BJ (cell line): ENCODE measurements at places on chromosomes 3 and 15.

- DNase-seq: peak; percentile 55
Measured at GRCh38 chr3:124363476-124363875, 366.8 kb upstream of the UMPS start.

GRCh38 chr3:146921693-146922092, 316.5 kb upstream of the PLSCR5 start:
- DNase-seq: no peak

- DNase-seq: no peak
Measured at GRCh38 chr3:29345516-29346300, 64.8 kb downstream of the RBMS3 start.

DNA sequence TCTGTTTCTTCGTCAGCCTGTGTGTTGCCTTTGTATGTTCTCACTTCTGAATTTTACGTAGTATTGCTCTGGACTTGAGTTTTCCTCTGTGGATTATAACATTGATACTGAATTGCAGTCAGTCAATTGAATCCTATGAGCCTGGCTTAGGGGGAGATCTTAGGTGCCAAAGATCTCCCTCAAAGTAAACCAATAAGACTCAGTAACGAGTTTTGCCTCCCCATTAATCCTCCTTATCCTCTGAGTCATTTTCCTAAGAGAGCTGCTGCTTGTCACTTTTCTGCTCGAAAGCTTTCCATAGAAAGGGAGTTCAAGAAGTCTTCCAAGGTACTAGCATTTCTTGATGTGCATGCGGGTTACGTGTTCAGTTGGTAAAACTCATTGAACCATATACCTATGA, 126.4 kb downstream of the CHDH start:
- DNase-seq: no peak

- DNase-seq: no peak
Measured at GRCh38 chr15:26453914-26454313, 319.0 kb downstream of the GABRB3 start.

- no peak for DNase-seq
Measured at GRCh38 chr3:103992469-103992868, 1374.2 kb upstream of the ALCAM start.

DNA sequence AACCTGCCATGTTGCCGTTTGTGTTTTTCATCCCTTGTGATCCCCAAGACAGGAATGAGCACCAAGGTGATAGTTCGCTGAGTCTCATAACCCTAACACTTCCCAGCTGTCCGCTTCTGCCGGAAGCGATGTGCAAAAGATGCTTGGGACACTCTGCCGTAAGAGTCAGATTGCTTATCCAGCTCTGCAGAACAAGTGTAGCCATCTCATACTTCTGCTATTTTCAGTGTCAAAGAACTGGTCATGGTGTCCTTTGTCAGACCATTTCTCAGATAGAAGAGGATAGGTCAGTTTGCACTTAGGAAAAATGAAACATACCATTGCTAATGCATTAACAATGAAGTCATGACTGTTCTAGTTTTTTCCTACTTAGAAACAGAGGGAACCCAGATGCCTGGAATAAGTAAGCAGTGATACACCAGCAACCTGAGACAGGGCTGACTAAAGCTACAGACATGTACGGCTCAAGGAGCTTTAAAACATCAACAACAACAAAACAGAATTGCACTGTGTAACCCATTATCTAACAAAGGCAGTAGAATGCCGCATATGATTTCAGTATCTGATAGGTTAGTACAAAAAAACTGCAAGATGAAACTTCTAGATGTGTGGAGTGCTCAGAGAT, 134.0 kb upstream of the IL12A start:
- DNase-seq: peak; percentile 96

GRCh38 chr3:191358929-191359328, 28.6 kb upstream of the UTS2B start:
- no peak for DNase-seq

GRCh38 chr15:100249096-100249815, 92.5 kb downstream of the ADAMTS17 start:
- no peak for DNase-seq

- no peak for DNase-seq
Measured at GRCh38 chr3:152438181-152438580, 169.5 kb downstream of the MBNL1 start.

DNA sequence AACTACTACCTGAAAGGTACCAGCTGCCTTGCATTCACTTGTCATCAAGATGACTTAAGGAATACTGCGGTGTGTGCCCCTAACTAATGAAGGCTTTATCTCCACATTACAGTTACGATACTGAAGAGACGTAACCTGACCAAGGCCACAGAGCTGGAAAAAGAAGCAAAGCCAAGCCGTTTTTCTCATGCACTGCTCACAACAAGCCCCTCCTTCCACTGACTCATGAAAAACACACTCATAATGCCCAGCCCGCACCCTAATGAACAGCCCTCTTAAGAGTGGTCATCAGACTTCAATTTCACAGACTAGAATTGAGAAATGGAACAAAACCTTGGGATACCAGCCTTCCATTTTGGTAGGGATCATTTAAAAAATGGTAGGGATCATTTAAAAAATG, 11.6 kb downstream of the PSMD6 start:
- DNase-seq: peak; percentile 24

GRCh38 chr3:10519236-10519635, 13.8 kb upstream of the ATP2B2 start:
- DNase-seq: no peak

DNA sequence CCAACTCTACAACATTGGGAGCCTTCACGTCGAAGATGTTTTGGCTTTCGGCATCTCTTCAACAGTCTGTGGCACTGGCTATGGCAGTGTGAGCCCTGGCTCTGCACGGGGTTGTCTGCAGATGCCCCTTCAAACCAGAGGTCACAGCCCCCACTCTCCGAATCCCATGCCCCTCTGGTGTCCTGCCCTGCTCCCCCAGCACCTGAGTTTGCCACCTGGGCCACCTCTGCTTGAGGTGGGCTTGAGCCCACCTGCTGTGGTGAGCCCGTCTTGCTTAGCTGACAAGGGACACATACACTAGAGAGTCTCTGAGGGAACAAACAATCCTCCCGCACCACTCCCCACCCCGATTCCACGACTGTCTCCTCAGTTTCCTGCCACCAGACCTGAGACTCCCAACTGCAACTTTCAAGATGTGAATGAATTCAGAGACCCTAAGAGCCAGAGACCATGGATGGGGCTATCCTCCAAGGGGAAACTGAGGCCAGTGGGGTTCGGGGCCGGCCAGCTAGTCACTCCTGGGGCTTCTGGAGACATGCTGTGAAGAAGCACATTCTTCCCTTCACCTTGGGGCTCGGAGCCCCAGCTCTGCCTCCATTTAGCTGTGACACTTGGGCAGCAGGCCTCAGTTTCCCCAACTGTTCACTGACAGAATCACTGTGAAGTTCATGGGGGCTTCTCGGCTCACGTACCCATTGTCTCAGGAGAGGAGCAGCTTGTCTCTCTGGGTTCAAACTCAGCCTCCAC, 44.6 kb downstream of the TPRA1 start:
- no peak for DNase-seq

DNA sequence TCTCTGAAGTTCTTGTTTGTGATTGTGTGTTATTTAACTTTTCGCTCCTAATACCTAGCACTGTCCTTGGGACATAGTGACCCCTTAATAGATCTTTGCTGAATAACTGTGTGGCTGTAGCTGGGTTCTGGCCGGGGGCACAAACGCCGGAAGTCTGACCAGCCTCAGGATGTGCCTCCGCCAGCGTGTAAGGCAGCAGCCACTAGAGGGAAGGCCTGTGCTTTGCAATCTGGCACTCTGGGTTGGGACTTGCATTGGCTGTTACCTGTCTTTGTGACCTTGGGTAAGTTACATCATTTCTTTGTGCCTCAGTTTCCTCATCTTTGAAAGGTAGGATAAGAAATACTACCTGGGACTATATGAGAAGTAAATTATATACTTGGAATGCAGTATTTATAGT, 158.7 kb downstream of the GHSR start:
- DNase-seq: no peak

DNA sequence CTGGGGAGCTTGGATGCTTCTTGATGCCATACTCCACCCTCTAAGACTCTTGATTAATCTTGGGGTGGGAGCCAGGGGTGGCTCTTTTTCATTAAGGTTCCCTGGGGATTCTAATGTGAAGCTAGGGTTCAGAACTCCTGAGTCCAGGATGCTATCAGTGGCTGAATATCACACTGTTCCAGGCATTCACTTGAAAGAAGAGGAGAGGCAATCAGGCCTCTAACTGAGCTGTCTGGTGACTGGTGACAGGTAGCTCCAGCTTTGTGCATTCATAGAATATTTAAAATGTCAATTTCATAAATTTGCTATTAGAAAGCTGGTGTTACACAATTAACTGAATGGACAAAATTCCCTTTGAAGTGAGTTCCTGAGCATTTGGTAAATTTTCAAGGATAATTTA, 139.0 kb downstream of the CHDH start:
- DNase-seq: no peak

DNA sequence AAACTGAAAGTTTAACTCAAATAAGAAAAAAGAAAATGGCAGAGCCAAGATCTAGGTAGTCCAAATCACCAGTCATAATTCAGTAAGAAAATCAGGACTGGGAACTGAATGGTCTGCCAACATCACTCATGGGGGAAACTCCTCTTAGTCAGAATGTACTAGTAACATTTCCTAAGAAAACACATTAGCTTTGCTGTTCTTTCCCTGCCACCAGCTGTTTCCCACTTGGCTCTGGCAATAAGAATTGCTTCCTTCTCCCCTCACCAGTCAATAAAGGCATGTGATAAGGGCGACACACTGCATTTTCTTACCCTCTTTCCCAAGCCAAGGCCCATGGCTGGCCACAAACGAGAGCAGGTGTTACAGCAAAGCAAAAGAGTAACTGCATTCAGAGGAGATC, 46.1 kb downstream of the PIK3R4 start:
- DNase-seq: no peak

- no peak for DNase-seq
Measured at GRCh38 chr3:96814651-96815567, 515 bp downstream of the EPHA6 start.

DNA sequence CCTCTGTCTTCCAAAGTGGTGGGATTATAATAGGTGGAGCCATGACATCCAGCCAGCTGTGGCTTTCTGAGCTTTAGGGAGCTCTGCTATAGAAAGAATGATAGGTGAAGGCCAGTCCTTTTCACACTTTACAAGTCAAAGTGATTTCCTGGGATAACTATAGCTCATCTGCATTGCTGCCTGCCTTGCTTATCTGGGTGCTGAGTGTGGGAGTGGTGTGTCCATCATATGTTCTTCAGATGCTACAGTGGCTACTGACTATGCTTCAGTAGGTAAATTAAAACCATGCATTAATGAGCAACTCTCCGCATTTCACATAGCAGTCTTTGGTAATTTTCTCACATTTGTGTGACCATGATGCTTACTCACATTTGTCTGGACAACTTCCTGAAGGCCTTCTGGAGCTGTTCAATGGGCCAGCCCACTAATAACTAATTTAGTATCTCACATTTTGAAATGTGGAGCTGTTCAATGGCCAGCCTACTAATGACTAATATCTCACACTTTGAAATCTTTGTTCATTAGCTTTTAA, 23.4 kb downstream of the RHOA start:
- no peak for DNase-seq

DNA sequence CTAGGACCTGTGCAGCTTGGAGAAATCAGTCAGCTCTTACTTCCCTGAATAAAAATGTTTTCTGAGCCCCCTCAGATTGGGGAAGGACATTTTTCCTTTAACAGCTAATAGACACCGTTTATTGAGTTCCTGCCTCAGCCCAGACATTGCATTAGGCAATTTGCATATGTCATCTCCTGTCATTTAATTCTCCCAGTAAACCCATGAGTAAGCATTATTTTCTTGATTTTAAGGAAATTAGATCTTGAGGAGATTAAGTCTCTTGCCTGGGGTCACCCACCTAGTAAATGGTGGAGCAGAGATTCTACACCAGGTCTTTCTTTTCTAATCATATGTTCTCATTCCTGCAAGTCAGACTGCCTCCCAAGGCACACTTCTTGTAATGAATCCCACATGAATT, 78.5 kb upstream of the SCN5A start:
- no peak for DNase-seq

GRCh38 chr15:65981837-65982626, 112.7 kb downstream of the RAB11A start:
- DNase-seq: no peak

DNA sequence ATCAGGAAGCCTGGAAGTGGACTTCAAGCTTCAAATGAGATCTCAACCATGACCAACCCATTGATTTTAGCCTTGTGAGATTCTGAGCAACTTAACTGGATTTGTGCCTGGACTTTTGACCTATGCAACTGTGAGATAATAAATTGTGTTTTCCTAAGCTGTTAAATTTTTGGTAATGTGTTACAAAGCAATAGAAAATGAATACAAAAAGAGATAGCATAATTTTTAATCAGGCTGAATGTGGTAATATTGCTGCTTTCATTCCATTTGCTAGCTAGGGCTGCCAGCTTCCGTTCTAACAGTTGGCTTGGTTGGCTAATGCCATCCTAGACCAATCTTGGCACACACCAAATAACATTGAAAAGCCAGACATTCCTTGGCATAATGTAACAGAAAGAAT, 12.2 kb downstream of the PROS1 start:
- no peak for DNase-seq

DNA sequence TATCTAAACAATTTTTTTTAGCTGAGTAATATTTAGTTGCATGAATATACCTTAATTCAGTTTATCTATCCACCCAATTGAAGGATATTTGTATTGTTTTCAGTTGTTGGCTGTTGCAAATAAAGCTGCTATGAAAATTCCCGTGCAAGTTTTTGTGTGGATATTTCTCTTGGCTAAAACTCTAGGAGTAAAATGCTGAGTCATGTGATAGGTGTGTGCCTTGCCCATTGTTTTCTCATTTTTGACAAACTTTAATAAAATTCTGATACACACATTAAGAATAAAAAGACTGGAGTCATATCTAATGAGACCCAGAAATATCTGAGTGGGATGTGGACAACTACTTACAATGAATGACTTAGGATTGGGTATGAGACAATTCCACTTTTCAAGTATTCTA, 78.6 kb downstream of the MDFIC2 start:
- no peak for DNase-seq
